ENCODE measurements at places on chromosomes 16 and 17.

DNA sequence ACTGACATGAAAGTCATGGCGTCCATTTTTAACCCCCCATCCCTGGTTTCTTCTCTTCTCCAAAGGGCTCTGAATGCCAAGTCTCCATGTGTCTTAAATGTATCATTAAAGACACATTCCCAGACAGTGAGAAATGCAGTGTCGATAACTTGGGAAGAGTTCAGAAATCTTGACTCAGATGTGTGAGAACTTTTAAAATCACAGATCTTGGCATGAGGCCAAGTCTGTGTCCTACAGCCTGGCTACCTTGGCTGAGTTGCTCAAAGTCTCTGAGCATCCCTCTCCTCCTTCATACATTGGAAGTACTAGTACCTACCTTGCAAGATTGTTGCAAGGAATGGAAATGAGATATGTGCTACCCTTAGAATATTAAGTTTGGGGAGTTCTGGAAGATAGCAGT, 1046.5 kb upstream of the RBFOX1 start:
- no peak for DNase-seq

DNA sequence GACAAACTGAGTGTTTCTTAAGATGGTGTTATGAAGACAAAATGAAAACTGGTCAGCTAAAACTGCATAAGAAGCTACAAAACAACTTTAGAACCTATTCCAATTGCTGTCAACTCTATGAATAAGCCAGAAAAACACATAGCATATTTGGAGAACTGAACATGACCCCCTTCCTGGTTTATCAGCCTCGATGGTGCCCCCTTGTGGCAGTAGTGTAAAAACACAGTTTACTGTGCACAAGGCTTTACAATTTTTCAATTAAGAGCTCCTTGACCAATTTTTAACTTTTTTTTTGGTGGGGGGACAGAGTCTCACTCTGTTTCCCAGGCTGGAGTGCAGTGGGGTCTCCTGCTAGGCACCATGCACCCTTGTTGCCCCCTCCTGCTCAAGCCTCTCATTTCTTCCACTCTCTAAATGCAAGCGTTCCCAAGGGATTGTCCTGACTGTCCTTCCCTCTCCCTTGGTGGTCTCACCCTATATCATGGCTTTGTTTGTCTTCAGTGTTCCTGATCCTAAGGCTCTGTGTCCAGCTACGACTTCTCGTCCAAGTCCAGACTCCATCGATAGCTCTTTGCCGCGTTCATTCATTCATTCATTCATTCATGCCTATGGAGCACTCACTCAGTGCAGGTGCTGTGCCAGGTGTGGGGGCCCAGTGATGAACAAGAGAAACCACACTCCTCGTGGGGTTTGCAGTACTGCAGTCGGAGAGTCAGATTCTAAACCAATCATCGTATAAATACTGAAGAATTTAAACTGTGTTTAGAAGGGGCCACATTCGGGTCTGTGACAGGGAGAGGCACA, 7.5 kb downstream of the EIF1 start:
- peak; percentile 60 for DNase-seq

DNA sequence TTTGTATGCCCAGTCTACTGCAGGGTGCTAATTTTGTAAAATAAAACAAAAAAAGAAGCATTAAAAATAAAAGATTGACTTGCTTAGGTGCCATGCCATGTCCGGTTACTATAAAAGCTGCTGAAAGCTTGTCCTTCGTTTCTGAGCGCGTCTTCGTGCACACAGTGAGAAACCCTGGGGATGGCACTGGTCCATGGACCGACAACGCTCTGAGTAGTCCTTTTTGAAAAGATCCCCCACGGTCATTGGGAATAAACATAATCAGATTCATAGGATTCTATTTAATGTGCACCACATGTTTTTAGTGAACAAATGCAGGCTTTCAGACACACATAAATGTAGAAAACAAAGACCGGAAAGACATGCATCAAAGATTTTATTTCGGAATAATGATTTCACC, 146.3 kb downstream of the XYLT1 start:
- DNase-seq = no peak

- no peak for DNase-seq
Observed at GRCh38 chr17:14494161-14494560, 193.3 kb downstream of the HS3ST3B1 start.

GRCh38 chr16:9469512-9469911, 378.1 kb downstream of the HAPSTR1 start:
- DNase-seq = no peak

DNA sequence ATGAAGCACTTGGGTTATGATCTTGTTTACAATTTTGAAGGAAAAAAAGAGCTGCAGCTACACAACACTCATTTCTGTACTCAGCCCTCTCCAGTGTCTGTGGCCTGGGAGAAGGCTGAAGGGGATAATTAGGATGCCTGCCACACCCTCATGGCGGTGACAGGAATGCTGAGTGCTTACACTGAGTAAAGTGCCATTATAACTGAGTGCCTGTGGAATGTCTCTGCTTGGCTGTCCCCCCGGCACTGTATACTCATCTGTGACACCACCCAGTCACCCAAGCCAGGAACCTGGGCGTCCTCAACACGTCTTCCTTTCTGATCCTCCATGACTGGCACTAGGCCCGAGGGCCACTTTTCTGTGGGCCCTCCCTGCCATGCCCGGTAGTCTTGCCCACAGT, 3.5 kb upstream of the MRPL38 start:
- no peak for DNase-seq

DNA sequence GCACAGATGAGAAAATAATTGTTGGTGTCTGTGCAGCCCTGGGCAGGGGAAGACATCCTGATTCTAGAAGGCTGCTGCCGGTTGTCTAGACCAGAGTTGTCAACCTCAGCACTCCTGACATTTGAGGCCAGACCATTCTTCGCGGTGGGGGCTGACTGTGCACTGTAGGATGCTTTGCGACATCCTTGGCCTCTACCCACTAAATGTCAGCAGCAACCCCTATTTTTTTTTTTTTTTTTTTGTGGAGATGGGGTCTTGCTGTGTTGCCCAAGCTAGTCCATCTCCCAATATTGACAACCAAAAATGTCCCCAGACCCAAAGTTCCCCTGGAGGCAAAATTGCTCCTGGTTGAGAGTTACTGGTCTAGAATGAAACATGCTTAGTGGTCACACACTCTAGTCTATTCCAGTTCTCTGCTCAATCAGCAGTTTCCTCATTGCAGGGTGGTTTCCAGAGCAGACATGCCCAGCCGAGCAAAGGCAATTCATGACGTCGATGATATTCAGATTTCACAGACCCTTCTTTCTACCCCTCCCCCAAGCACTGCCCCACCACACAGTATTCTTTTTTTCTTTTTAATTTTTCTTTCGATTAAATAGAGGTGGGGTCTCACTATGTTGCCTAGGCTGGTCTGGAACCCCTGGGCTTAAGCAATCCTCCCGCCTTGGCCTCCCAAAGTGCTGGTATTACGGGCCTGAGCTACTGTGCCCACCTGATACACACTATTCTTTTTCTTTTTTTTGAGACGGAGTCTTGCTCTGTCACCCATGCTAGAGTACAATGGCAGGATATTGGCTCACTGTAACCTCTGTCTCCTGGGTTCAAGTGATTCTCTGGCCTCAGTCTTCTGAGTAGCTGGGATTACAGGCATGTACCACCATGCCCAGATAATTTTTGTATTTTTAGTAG, 9.0 kb downstream of the C17orf99 start:
- peak; percentile 77 for DNase-seq

DNA sequence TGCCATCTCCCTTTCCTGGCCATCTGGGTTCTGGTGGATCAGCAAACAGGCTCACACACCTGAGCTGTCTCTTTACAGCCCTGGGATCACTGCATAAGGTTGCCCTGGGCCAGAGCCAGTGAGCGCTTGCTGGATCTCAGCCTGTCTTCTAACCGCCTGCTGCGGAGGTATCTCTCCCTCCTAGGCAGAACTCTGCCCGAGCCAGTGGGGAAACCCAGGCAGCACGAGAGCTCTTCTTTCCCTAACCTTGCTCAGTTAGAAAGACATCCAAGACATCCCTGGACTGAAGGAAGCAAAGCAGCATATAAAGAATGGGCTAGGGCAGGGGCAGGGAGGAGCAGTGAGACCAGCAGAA, 6.4 kb downstream of the HAS3 start:
- DNase-seq = no peak

DNA sequence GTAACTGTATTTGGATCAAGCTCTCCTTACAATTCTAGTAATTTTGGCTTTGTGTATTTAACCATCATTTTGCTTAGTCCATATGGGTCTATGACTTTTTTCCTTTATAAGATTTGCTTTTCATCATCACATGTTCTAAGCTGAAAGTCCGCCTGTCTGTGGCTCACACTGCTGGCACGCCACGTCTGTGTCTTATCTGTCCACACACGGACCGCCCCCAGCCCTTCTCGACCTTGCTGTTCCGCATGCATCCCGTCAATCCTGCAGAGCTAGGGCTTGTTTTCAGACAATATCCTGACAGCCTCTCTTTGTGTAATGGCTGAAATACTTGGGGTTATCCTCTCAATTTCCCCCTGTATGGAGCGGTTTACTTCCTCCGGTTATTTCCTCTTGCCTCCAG, 8.4 kb upstream of the ALDH3A1 start:
- DNase-seq = no peak

- no peak for DNase-seq
Observed at GRCh38 chr17:3657588-3657869, 10.8 kb downstream of the TAX1BP3 start.

DNA sequence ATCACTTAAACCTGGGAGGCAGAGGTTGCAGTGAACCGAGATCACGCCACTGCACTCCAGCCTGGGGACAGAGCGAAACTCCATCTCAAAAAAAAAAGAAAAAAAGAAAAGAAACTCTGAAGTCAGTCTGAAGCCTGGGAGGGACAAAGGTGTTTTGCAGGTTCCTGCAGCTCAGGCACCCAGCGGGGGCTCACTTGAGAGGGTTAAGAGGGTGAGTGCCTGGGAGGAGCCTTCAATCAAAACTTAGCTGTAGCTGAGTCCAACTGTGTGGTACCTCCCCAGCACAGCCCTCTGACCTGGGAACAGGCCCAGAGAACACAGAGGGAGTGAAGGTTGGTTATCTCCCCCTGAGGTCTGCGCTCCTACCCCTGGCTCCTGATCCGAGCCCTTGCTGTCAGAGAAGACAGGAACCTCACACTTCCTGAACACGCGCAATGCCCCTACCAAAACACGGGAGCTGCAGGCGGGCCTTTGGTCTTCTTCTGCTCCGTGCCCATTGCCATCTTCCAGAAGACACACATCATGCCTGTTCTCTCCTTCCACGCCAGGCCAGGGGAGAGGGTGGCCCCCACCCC, 20.4 kb upstream of the ZC3H18 start:
- DNase-seq = no peak

DNA sequence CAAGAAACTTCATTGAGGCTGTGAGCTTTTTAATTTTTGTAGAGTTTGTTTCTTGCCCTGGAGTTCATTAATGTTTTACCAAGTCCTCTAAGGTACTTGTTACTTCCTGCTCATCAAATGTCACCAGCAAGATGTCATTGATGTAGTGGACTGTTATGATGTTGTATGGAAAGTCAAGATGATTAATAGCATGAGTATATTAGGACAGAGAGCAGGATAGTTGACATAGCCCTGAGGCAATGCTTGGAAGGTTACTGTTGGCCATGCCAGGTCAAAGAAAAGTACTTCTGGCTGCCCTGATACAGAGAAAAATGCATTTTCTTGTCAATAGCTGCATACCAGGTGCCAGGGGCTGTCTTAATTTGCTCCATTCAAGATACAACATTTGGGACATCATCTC, 6.7 kb downstream of the KRTAP1-5 start:
- DNase-seq = no peak

GRCh38 chr17:18925187-18925586, 26.8 kb upstream of the SLC5A10 start:
- no peak for DNase-seq

DNA sequence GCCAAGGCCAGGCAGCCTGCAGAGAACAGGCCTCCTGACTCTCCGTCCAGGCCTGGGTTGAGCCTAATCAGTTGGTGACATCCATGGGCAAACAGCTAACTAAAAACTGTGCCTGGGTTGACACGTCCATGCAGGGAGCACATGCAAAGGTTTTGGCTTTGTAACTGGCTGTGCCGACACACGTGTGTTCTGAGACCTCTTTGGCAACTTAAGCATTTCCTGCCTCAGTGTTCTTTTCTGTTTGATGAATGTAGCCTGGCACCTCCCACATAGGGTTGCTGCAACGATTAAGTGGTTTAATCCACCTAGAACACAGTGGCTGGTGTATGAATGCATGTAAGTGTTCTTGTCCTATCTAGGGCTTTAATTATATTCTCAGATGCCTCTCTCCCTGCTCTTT, 3.2 kb downstream of the BCO1 start:
- no peak for DNase-seq

DNA sequence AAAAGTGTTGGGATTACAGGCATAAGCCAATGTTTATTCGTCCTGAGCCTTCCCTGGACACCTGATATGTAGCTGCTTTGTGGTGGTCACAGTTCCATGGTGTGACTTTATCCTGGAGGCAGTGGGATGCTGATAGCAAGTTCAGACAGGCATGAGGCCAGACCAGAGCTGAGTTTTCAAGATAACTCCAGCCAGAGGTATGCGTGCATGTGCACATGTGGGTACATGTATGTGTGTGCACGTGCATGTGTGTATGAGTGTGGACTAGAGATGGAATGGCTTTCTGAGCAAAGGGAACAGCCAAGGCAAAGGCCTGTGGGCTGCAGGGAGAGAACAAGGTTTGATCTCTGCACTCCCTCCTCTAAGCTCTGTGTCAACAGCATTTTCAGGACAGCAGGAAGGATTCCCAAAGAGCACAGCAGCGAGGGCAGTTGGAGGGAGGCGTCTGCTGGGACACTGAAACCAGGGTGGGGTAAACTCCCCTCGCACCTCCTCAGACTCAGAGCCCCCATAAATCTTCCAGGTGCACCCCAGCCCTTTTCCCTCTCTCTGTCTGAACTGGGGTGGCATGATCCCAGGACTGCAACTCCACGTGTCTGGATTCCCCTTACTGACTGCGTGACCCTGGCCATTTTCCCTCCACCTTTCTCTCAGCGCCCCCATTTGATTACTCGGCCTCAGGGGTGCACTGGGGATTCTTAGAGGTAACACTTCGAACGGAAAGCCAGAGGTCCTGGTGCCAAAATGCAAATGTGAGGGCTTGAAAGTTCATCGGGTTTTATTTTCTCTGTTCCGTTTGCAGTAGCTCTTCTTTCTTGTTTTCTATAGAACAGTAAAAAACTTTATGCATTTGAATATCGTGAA, 15.3 kb downstream of the NLRC5 start:
- DNase-seq = no peak

GRCh38 chr17:42017866-42018200, 594 bp upstream of the DNAJC7 start:
- DNase-seq = no peak

- no peak for DNase-seq
Observed at GRCh38 chr17:50037321-50038107, 18.4 kb upstream of the ITGA3 start.

- no peak for DNase-seq
Observed at GRCh38 chr17:21711182-21711581, 18.9 kb downstream of the KCNJ18 start.

DNA sequence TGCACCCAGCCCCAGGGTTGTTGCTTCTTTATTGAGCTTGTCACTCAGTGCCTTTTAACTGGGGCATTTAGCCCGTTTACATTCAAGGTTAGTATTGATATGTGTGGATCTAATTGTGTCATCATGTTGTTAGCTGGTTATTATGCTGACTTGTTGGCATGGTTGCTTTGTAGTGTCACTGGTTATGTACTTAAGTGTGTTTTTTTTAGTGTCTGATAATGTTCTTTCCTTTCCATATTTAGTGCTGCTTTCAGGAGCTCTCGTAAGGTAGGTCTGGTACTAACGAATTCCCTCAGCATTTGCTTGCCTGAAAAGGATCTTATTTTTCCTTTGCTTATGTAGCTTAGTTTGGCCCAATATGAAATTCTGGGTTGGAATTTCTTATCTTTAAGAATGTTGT, 33.5 kb downstream of the NF1 start:
- DNase-seq = no peak

- DNase-seq = no peak
Observed at GRCh38 chr16:10141671-10142070, 40.6 kb downstream of the GRIN2A start.
